A549 treated with RU486 at 1 μM for 4 hours (cell line): ENCODE measurements at places on chromosomes 4 and X. TPM values are rescaled to one million over a fixed set of nuclear protein-coding genes. Genes with fewer than 3 reads are reported as not detected.

Gene STATH
- total RNA-seq: not detected in 5 replicates

Gene PSAPL1
- total RNA-seq: 0.03 to 0.13 TPM (median 0.08 TPM) in 5 replicates

Gene SLC25A31
- total RNA-seq: not detected in 5 replicates

Gene VCX2
- not detected in 5 replicates for total RNA-seq

Gene NSUN7
- 0.25 to 0.41 TPM (median 0.35 TPM) in 5 replicates for total RNA-seq

Gene ADGRG2
- 4.6 to 7.0 TPM (median 6.4 TPM) in 5 replicates for total RNA-seq

Gene KDR
- not detected in 5 replicates for total RNA-seq

Gene AMTN
- 0.13 TPM in 1 of 5 replicates, not detected in the others for total RNA-seq

Gene SULT1B1
- total RNA-seq: 0.14 TPM in 1 of 5 replicates, not detected in the others

Gene TCP11X2
- not detected in 5 replicates for total RNA-seq

Gene MAGEB18
- not detected in 5 replicates for total RNA-seq

Gene SCML2
- total RNA-seq: 6.7 to 9.8 TPM (median 8.0 TPM) in 5 replicates

Gene ABCG2
- 18.4 to 22.9 TPM (median 22.2 TPM) in 5 replicates for total RNA-seq

Gene MAGEB17
- total RNA-seq: not detected in 5 replicates
